ENCODE measurements at places on chromosomes 12 and 14.
A peak's percentile ranks its signal among the peaks of the same experiment; 100 is the strongest.

DNA sequence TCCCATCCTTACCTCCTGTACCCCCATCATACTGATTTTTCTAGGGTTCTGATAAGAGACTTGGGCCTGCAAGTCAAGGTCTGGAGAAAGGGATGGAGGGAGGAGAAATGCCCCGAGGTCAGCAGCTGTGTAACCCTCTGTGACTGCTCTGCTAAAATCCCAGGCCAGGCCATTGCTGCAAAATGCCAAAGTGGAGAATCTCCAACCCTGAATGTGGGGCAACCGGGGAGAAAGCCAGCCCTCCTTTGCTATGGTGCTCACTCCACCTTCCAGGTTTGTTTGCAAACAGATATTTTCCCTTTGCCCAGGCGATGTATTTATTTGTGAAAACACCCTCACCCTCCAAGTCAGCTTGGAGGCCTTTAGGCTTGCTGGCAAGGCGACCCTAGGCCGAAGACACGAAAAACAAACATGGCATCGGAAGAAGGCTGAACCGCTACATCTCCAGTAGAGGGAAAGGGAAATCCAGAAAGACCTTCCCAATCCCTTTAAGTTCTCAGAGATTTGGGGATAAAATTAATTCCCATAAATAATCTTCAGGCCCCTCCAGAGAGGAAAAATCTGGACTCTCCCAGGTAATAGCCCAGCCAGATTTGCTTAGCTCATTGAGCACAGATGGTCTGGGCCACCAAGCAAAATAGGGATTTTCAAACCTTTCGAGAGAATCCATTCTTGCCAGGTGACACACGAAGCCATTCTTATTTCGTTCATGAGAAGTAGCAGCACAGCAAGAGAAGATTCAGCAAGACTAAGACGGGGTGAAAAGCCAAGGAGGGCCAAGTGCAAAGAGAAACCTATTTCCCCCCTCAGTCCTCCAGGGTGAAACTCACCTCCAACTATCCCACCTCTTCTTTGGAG lies 1.3 kb upstream of the TBX5 start:
- no peak for DNase-seq

DNA sequence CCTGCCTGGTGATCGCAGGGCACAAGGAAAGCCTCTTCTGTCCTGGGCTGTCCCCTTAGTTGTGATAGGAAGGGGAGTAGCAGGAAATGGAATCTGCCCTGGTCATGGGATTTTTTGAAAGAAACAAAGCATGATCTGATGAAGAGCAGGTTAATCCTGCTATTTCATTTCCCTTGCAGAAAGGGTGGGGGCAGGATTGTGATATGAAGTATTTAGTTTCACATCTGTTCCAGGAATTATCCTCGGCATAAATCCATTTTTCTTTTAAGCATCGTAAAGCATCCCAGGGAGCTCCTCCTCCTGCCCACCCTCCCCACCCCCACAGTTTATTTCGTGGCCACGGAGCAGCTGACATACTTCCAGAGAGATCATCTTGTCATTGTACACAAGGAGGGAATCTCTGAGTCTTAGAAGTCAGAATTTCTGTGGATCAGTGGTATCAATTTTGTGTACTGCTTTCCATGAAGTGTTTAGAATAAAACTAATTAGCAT lies 53.1 kb downstream of the TGFB3 start:
- DNase-seq: no peak

GRCh38 chr12:54358191-54358944 lies 5.9 kb downstream of the GPR84 start:
- DNase-seq: no peak

DNA sequence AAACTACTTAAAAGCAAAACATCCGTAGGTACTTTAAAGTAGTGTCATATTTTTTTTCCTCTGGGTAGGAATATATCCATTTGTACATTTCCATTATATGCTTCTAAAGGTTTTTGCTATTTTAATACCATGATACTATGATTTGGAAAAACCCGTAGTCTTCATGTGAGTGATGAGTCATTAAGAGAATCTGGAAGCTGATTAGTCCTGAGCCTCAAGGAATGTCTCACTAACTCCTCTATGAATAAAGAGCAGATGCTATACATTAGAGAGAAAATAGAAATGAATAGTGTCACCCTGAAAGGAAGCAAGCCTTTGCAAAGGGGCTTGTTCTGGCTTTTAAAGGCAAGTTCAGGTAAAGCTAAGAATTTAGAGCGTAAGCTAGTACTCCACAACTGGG lies 432.1 kb downstream of the CCDC91 start:
- no peak for DNase-seq

- no peak for DNase-seq
Observed at GRCh38 chr14:103540821-103541708, 12.1 kb downstream of the TRMT61A start.

DNA sequence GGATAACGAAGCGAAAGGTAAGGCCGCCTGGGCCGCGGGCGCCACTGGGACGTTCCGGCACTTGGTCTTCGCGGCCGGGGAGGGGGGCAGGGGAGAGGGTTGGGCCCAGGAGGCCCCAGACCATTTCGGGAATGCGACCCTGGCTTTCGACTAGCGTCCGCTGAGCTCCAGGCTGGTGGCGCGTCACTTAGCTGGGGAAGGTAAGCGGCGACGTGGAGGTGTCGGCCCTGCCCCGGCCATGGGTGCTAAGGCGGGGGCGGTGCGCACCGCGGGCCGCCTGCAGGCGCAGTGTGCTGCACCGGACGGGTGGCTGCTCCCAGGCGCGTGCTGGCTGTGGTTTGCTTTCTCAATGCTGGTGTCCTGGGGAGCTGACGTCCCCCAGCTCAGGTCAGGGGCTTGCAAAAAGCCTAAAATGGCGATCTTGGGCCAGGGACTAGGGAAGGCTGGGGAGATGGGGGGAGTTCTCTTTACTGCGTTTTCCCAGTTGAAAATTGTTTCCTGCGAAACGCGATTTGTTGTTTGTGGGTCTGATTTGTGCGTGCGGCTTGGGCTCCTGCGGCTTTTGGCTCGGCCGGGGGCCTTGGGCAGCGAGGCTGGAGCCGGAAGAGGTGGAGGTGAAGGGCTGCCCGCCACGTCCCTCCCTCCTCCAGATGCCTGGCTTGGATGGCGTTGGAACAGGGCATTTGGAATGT lies 1.2 kb downstream of the HOXC10 start:
- DNase-seq: no peak

- no peak for DNase-seq
Observed at GRCh38 chr12:54134850-54135249, 53.9 kb downstream of the SMUG1 start.

- peak; percentile 13 for DNase-seq
Observed at GRCh38 chr14:74302152-74302628, 544 bp downstream of the ABCD4 start.

GRCh38 chr12:128513831-128514230 lies 246.9 kb downstream of the TMEM132C start:
- no peak for DNase-seq

DNA sequence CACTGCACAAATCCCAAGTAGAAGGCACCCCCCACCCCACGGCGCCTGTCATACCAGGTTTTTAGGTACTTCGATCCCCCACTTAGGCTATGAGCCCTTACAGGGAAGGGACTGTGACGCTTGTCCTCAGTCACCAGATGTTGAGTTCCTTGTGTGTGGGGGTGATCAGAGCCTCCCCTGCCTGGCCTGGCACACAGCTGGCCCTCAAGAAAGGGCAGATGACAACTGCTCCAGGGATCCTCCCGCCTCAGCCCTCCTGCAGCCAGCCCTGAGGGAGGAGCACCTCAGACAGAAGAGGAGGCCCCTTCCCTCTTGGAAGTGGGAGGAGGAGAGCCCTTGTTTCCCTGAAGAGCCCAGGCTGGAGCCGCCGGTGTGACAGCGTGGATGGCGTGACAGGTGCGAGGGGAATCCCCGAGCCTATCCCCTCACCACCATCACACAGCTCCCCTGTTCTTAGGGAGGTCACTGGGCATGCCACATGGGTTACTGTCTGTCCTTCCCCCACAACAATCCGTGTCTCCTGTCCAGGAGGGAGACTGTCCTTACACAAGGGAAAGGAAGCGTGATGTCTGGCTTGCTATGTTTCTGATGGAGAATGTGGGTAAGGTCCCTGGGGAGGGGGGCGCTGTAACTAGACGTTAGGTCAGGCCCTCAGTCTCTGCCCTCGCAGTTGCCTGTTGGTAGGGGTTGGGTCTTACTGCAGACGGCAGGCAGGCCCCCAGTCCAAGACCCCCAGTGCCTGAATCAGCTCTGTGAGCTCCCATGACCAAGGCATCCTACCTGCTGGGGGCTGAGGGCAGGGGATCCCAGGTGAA lies 31.4 kb downstream of the P2RX4 start:
- DNase-seq: no peak

GRCh38 chr12:101356794-101357193 lies 50.8 kb downstream of the ARL1 start:
- no peak for DNase-seq

GRCh38 chr12:99334285-99335056 lies 313.1 kb upstream of the GARIN6 start:
- no peak for DNase-seq

DNA sequence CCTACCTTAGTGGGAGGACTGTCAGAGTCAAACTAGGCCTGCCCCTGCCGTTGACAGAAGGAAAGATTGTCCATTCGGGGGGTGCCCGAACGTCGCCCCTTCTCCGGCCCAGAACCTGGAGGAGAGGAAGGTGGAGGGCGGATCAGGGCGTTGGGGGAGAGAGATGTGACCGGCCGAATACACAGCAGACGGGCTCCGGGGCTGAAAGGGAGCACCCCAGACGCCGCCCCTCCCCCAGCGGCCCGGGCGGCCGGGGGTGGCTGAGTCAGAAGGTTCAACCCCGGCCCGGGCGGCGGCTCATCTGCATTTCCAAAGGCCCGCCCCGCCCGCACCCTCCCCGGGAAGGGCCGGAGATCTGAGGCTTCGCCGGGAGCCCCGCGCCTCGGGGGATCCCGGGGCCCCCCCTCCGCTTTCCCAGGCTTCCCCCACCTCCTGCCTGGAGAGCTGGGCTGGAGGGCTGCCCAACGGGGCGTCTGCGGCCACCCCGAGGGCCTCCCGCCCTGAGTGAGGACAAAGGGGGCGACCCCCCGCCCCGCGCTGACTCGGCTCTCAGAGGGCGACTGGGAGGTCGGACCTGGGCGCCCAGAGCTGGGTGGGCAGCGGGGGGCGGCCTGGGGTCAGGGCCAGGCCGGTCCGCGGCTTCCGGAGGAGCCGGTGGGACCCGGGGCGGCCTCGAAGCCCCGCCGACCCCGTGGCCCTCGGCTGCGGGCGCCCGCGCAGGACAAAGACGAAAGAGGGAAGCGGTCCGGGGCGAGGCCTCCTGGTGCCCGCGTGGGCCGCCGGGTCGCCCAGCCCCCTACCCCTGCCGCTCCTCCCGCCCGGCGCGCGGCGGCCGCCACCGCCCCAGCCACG lies 3.7 kb upstream of the SETD1B start:
- DNase-seq: peak; percentile 67

- no peak for DNase-seq
Observed at GRCh38 chr14:70744641-70745040, 64.7 kb downstream of the MAP3K9 start.

DNA sequence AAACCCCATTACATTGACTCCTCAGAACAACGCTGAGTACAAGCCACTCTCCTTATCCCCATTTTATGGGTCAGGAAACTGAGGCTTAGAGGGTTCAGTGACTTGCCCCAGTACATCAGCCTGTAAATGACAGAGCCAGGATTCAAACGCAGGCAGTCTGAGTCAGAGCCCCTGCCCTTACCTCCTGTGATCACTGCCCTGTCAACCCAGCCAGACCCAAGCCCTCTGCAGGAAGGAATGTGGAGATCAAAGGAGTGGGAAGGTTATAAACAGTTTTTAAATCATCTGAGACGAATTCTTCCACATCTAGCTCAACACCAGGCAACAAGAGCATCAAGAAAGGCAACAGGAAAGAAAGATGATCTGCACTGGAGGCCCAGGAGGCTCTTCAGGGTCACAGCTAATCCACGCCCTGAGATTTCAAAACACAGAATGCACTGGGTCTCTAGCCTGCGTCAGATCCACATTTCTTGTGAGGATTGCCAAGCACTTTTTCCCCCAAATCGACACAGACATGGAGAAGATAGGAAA lies 38.5 kb downstream of the SPTB start:
- no peak for DNase-seq

- DNase-seq: no peak
Observed at GRCh38 chr12:57262126-57262822, 11.3 kb upstream of the STAC3 start.

DNA sequence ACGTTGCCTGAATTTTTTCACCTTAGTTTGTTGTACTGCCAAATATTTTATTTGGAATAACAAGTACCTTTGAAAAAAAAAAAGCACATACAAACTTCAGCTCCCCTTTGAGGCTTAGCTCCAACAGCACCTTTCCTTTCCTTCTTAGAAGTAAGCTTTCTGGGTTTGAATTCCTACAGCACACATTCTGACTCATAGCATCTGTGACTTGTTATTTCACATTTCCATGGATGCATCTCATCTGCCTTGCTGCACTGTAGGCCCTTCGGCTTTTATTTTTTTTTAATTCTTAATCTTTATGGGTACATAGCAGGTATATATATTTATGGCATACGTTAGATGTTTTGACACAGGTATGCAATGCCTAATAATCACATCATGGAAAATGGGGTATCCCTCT lies 7.2 kb downstream of the LGALS3 start:
- DNase-seq: no peak

GRCh38 chr12:41151793-41152192 lies 36.3 kb upstream of the PDZRN4 start:
- no peak for DNase-seq

DNA sequence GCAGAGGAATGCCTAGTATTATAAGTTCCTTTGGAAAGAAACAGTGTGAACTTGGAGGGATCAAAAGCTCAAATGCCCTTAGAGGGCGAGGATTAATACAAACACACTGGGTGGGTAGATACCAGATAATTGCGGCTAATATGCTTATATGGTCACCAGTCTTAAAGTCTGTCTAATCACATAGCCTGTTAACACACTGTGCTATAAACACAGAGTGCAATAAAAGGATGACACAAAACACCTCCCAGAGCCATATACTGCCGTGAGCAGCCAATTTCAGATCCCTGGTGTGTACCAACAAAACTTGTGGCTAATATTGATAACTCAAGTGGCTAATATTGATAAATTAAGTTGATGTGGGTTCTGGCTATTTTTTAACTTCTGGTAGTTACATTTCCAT lies 1.7 kb upstream of the IL26 start:
- no peak for DNase-seq

DNA sequence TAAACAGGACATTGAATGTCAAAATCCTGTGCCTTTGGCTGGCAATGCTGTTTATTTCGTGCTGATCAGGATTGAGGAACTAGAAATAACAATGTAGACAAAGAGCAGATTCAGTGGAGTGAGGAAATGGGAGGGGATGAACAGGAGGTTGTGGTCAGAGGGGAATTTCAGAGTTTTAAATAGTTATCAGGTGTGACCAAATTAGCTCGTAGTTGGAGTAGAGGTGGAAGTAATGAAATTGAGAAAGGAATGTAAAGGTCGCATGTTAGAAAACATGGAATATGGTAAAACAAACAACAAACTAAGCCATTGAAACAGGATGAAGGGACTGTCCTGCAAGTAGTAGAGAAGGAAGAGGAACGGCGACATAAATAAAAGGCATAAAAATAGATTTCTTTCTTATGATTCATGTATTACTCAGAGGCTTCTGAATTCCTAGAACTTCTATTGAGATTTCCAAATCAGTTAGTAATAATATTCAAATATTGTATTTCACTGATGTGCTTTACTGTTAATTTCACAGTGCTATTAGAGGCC lies 9.5 kb upstream of the SAV1 start:
- DNase-seq: peak; percentile 35
